Activated B cell treated with CpG ODN at 0.5 μM for 24 hours (primary cell): ENCODE measurements at places on chromosomes 1 and 21. TPM values are rescaled to one million over a fixed set of nuclear protein-coding genes. Genes with fewer than 3 reads are reported as not detected.
A peak's percentile ranks its signal among the peaks of the same experiment; 100 is the strongest.

DNA sequence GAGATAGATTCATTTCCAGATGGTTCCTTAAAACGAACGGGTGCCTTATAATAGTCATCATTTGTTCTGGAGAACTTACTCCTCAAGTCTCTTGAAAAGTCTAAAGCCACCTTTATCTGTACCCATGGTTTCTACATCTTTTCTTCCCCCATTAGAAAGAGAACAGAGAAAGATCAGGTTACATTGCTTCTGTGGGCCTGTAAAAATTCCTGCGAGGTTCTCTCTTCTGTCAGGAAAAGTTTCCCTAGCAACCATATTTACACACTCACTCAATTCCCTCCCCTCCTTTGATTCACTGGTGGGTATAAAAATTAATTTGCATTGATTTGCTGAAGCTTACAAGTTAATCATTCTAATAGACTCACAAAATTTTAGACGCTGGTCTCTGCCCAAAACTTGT, 6.7 kb downstream of the PHC2 start:
- peaks cover 26% of the 10 kb centered on the region for H3K27me3 ChIP-seq
- no peak overlapping the region for H3K4me3 ChIP-seq
- H3K4me1 ChIP-seq = no peaks in the 10 kb centered on the region

- H3K4me3 ChIP-seq = no peak overlapping the region
- peaks cover 16% of the 10 kb centered on the region for H3K27me3 ChIP-seq
- no peak overlapping the region for H3K27ac ChIP-seq
- DNase-seq = no peak
Measured at GRCh38 chr1:32715901-32716311, 13.3 kb upstream of the SYNC start.

DNA sequence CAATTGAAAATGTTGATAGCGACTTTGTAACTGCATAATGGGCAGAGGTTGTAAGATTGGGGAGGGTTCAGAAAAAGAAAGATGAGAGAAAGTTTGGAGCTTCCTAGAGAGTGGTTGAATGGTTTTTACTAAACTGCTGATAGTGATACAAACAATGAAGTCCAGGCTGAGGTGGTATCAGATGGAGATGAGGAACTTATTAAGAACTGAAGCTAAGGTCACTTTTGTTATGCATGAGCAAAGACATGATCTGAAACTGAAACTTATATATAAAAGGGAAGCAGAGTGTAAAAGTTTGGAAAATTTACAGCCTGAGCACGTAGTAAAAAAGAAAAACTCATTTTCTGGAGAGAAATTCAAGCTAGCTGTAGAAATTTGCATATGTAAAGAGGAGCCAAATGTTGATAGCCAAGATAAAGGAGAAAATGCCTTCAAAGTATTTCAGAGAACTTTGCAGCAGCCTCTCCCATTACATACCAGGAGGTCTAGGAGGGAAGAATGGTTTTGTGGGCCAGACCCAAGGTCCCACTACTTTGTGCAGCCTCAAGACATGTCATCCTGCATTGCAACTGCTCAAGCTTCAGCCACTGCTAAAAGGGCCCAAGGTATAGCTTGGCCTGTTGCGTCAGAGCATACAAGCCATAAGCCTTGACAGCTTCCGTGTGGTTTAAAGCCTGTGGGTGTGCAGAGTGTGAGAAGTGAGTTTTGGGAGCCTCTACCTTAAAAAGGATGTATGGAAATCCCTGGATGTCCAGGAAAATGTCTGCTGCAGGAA, 843.9 kb downstream of the AMY1C start:
- H3K4me3 ChIP-seq = peak overlapping the region; percentile 32
- no peak for DNase-seq
- H3K36me3 ChIP-seq = no peaks in the 10 kb centered on the region
- no peaks in the 10 kb centered on the region for H3K27me3 ChIP-seq
- H3K27ac ChIP-seq = peak overlapping the region; percentile 91

DNA sequence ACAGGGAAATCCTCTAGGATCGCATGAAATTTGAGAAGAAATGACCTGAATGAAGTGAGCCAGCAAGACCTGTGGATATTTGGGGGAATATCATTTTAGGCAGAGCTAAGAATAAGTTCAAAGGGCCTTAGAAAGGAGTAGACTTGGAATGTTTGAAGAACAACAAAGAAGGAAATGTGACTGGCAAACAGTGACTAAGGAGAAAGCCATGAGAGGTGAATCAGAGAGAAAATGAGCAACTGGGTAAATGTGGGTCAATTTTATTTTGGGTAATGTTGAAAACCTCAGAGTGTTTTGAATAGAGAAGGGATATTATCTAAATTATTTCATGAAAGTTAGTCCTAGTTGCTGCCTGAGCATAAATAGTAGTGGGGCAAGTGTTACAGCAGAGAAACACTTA, 672.8 kb downstream of the LMO4 start:
- H3K4me1 ChIP-seq = no peaks in the 10 kb centered on the region
- H3K27ac ChIP-seq = no peak overlapping the region
- H3K27me3 ChIP-seq = peaks cover 5% of the 10 kb centered on the region
- H3K36me3 ChIP-seq = no peaks in the 10 kb centered on the region

TMEM125 gene
- total RNA-seq = not detected in 2 replicates

DNA sequence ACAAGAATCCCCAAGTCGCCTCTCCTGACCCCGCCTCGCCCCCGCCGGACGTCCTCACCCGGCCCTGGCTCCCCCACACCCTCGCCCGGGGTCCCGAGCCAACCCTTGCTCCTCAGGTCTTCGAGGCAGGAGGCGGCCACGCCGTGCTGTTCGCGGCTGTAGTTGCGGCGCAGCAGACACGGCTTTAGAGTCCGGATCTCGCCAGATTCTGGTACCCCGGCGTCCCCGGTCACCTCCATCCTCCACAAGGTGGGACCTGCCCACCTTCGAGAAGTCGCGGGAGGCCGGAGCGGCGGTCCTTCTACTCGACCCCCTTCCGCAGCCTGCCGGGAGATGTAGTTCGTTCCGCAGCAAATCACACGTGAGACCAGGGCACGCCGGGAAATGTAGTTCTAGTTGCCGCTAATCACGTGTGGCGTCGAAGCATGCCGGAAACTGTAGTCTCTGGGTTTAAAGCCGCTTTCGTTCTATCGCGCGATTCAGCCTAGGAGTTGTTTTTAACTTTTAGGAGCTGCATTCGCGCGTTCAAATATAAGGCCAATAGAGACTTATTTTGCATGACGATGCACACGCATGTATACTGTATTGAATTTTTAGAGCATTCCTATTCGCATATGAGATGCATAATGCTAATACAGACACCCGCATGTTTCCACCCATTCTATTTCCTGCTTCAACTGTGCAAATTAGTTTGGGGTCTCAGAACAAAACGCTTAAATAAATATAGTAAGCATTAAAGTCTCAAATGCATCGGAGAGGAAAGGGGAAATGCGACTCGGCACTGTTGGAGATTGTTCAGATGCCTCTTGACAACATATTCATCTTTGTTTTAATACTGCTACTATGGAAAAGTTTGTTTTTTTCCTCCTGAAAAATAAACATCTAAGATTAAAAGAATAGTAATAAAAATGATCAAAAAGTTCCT, at the start of gene DFFA:
Gene DFFA (minus strand): TSS at position 310 of the 925 bp plus-strand sequence. CDS start 71 bp downstream, at position 239.
- DNase-seq = peak; percentile 82
- peak within 1 kb of the TSS; percentile 90 for H3K27ac ChIP-seq
- H3K4me1 ChIP-seq = peaks cover 51% of the 10 kb centered on the region
- H3K27me3 ChIP-seq = no peaks in the 10 kb centered on the region
- peak within 1 kb of the TSS; percentile 94 for H3K4me3 ChIP-seq

- no peak overlapping the region for H3K27ac ChIP-seq
- DNase-seq = no peak
- peaks cover 80% of the 10 kb centered on the region for H3K27me3 ChIP-seq
Measured at GRCh38 chr1:156433602-156434001, 64.6 kb downstream of the RHBG start.

- DNase-seq = no peak
- peaks cover 9% of the 10 kb centered on the region for H3K27me3 ChIP-seq
- no peak overlapping the region for H3K4me3 ChIP-seq
Measured at GRCh38 chr1:200714504-200715187, 24.0 kb upstream of the CAMSAP2 start.

DNA sequence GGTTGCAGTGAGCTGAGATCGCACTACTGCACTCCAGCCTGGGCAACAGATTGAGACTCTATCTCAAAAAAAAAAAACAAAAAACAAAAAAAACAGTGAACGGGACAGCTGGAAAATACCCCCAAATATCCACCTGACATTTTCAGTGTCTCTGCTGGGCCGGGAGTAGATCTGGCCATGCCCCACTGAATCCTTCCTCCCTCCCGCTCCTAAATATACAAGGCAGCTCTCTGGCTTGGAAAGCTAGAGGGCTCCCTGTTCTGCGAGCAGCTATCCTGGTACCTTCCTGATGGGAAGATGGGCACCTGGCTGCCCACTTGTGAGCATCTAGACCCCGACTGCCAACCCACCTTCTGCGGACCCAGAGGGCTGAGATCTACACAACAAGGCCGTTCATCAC, 21.4 kb downstream of the SPSB1 start:
- DNase-seq = no peak
- H3K4me3 ChIP-seq = no peak overlapping the region
- peaks cover 17% of the 10 kb centered on the region for H3K4me1 ChIP-seq
- no peaks in the 10 kb centered on the region for H3K36me3 ChIP-seq
- no peaks in the 10 kb centered on the region for H3K27me3 ChIP-seq

- no peak for DNase-seq
- no peaks in the 10 kb centered on the region for H3K36me3 ChIP-seq
- H3K4me3 ChIP-seq = no peak overlapping the region
- peaks cover 2% of the 10 kb centered on the region for H3K27me3 ChIP-seq
Measured at GRCh38 chr21:31162827-31163226, 124.6 kb upstream of the KRTAP19-8 start.
